ENCODE measurements at places on chromosomes 13 and 19.

DNA sequence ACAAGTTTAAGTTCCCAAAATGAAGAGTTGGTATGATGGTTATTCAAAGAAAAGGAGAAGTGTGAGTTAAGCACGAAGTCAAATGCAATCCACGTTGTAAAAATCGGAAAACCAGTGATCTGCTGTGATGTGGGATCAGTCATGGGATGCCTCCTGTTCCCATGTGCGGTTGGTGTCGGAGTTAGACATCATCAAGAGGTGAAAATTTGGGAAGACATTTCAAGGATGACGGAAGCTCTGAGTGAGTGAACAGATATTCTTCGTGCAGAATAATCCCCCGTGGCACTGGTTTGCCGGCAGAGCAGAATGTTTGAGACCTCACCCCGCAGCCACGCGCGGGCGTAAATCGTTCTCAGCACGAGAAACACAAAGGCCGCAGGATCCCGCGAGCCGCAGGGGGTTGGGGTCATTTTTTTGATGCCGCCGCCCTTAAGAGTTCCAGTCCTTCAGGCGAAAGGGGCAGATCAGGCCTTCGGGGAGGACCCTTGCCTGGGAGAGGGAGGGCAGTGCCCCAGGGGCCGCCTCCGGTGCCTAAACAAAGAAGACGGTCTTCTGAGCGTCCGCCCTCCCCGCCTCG lies 13.7 kb upstream of the SOX1 start:
- no peak for DNase-seq

DNA sequence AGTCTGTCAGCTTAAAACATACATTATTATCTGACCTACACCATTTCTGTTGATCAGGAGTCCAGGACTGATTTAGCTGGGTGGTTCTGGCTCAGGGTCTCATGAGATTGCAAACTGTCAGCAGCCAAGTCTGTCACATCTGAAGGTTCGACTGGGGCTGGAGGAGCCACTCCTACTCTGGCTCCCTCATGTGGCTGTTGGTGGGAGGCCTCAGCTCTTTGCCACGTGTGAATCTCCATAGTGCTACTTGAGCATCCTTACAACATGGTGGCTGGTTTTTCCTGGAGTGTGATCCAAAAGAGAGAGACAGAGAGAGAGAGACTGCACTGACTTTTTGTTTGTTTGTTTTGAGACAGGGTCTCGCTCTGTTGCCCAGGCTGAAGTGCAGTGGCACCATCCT lies 63.6 kb upstream of the NFIC start:
- DNase-seq, result no peak

- DNase-seq, result no peak
Measured at GRCh38 chr13:98798849-98799645, 46.6 kb upstream of the SLC15A1 start.

GRCh38 chr13:49714757-49715156 lies 23.5 kb upstream of the EBPL start:
- no peak for DNase-seq

Measured in NCI-H774 (cell line).